ENCODE measurements at places on chromosomes 4 and X.
A peak's percentile ranks its signal among the peaks of the same experiment; 100 is the strongest.

DNA sequence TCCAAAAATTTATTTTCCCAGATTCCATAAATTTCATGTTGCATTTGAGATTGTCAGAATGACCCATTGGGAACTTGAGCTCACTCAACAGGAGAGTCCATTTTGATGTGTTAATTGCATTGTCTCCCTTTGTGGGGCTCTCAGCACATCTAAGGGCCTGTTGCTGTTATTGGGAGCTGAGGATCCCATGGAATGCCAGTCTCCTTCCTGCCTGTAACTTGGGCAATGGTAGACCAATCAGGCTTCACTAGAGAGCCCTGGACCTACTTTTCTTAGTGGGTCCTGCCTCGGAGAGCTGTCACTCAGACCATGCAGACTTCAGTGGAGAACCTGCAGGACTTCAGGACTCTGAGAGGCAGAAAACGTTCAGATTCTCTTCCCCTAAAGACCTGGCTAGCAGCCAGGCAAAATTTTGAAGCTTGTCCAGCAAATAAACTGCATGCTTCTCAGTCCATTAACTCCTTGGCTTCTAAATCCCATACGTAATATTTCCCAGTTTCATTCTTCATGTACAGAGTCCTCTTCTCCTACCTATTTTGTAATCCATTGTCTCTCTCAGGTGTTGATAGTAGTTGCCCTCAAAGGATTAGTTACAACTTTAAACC is 25.1 kb downstream of the OCRL start:
- DNase-seq: no peak

- DNase-seq: no peak
Observed at GRCh38 chr4:172758586-172759340, 409.8 kb upstream of the GALNT7 start.

GRCh38 chr4:7538518-7538917 is 103.8 kb upstream of the PSAPL1 start:
- no peak for DNase-seq

- DNase-seq: no peak
Observed at GRCh38 chrX:53087388-53087831, 5.2 kb downstream of the TSPYL2 start.

DNA sequence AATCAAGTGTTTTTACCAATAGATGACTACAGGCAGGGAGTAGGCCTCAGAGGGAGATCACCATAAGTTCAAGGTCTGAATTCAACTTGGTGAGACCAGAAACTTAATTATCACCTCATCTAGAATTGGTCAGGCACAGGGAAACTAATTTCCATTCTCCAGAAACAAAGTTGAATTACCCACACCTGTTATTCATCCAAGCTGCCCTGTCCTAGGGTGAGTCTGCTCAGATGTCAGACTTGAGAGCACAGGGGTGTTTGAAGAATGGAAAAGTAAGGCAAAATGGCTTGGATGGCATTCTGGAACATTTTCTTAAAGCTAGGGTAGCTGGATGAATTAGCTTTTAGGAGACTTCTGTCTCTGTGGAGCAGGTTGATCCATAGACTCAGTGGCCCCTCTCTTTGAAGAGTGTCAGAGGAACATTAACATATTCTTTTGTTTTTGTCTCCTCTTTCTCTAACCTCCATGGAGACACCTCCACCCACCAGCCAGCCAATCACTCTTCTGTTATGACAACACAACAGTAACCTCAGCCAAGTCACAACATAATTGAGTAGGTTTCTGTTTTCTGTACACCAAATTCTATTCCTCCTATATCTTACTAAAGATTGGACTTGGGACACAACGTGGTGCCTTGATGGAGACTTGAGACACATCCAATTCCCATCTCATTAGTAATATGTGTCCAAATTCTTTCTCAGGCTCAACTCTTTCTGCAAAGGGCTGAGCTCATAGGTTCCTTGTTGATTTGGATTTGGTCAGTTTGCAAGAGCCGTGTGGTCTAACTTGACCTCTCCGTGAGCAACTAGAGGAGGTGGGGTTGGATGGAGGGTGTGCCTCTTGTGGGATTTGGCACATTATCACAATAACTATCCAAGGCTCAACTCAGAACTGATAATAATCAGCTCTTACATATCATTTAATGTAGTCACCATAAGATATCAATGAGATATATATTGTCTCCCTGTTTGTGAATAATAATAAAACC is 45.1 kb downstream of the VSIG4 start:
- DNase-seq: no peak

- DNase-seq: no peak
Observed at GRCh38 chr4:181524499-181524898, 718.7 kb upstream of the TENM3 start.

DNA sequence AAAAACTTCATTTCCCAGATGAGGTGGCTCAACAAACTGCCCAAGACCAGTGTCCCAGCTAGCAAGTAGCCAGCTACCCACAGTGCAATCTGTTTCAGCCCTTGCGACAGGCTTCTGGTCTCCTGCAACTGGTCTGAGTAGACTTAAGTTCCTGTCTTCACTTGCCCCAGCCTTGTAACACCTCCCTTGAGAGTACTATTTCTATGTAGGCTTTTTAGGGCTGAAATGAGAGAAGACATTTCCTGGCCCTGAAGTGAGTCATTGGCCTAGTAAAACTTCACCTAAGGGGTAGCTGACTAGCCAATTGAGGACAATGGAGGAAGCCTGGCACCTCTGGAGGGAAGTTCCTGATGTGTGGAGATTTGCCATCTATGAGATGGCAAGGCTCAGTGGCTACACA is 80.1 kb upstream of the STIM2 start:
- DNase-seq: no peak

DNA sequence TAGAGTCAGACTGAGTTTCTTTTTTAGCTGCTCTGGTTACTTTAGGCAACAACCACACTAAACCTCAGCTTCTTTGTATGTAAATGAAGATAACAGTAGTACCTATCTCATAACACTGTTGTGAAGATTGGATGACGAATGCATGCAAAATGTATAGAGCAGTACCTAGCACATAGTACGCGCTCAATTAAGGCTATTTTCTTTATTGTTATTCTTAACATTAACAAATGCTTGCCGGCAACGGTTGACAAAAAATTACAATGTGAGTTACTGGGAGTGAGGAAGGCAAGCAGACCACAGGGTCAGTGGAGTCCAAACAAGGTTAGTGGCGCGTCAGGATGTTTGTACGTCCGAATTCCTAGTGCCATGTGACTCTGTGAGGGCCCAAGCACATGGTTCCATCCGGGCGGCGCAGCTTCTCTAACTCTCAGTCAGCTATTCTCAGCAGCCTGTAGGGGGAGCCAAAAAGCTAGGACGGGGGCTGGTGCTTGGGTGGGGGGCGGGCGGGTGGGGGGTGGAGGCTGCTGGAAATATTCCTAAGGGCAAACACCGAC is 821 bp upstream of the NALF2 start:
- no peak for DNase-seq

- DNase-seq: no peak
Observed at GRCh38 chr4:171117457-171117856, 695.7 kb upstream of the GALNTL6 start.

DNA sequence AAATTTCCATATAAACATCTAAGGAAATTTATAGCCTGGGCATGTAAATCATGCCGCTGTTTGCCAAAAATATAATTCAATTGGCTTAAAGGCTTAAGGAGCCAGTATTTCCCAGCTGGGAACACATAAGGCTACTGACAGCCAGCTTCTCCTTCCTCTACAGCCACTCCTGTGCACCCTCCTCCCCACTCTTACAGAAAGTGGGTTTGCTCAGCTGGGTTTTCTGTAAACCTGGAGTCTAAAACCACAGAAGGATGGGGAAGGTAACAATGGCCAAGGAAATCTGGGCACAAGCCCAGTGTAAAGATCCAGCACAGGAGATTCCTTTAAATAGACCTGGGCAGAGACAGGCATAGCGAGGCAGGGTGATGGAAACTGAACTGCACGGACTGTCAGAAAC is 18.5 kb downstream of the ACSL1 start:
- no peak for DNase-seq

DNA sequence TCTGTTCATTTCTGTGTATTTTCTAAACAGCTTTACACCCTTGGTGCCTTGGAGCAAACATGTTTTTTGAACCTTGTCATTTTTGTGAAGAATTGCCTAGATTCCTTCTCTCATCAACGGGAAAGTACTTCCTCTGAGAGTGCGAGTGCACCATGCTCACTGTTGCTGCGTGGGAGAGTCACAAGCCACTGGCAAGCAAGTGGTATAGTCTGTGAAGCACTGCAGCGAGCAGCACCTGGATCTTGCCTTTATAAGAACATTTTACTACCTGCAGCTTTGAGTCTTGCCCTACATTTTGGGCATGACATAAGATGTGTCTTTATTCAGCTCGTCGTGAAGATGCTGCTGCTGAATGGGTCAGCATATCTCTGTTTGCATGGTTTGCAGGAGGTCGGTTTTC is 44.9 kb downstream of the HADH start:
- no peak for DNase-seq

- no peak for DNase-seq
Observed at GRCh38 chr4:37812713-37813112, 13.8 kb upstream of the PGM2 start.

DNA sequence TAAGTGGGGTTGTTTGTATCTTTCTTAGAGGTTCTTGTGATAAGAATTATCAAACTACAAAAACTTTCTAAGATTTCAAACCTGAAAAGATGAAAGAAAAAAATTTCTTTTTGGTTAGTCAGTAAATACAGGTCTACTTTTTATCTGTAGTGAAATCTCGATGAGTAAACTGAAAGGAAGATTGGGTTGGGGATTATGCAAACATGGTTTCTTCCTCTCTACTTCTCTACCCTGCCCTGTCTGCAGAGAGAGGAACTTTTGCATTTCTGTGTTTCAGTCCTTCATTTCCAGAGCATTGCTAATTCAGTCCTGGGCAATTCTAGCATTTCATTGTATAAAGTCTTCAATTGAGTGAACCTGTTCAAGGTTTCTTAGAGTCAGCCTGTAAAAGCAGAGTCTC is 51.6 kb upstream of the IL2 start:
- no peak for DNase-seq

DNA sequence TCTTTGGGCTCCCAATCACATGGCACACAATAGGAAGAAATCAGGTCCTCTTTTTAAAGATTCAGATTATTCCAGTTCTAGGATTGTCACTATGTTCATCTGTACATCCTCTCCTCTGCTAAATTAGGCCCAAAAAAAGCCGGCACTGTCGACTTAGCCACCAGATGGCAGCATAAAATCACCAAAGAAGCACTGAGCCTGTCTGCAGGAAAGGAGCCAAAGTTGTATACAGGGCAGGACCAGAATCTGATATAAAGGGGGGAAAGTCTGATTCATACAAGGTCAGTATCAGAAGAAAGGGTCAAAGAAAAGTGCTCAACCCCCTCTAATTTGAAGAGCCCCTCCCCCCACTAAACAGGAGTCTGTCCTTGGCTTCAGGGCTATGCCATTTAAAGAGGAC is 292.5 kb downstream of the CHIC1 start:
- DNase-seq: peak; percentile 64

GRCh38 chr4:159240046-159240445 is 137.2 kb downstream of the RAPGEF2 start:
- DNase-seq: no peak

- DNase-seq: no peak
Observed at GRCh38 chr4:67638136-67638535, 62.8 kb downstream of the UBA6 start.

DNA sequence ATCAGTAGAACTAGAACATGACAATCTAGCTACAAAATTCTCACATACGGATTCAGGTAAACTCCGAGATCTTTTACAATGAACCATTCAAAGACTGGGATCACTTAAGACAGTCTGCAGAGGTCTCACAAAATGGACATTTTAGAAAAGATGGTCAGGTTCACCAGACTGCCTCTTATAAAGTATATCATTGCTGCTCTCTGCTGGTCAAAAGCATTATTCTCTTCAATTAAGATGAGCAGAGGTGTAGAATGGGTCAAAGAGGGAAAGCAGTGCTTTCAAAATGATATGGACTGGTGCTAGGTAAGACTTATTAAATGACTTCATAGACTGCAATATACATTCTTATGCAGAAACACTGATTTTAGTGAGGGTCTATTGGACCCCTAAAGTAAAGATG is 434.7 kb downstream of the PACRGL start:
- DNase-seq: peak; percentile 2

DNA sequence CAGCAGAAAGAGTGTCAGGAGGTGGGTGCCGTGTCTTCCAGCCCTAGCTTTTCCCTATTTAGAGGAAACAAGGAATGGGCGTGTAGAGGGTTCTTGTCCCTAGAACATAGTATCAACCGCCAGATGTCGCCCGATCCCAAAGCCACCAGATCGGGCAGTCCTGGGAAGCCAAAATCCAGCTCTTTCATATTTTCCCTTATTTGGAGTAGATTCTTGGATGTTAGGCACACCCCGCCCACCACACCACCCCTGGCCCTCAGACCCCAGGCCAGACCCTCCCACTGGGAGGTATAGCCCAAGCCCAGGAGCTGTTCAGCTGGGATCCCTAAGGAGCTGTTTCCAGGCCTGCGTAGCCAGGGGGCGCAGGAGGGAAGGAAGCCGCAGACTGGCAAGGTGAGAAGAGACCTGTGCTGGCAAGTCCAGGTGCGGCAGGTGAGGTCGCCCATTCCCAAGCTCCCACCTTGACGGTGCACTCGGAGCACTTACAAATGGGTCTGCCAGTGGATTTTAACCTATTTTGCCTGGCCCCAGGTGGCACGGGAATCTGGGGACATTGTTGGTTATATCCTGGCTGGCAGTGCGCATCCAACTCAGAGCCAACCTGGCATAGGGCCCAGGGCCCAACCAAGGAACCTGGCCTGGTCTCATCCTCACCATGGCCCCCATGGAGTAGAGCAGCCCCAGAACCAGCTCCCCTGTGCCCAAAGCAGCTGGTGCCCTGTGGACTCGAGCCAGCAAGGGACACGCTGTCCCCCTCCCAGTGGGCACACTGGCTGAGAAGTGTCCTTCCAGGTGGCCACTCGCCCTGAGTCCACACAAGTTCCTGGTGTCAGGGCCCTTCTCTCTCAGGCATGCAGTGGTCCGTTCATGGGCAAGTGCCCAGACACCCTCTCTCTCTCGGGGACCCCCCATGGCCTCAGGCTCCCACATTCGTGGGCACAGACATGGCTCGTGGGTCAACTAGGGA is 811 bp downstream of the FLNA start:
- no peak for DNase-seq

DNA sequence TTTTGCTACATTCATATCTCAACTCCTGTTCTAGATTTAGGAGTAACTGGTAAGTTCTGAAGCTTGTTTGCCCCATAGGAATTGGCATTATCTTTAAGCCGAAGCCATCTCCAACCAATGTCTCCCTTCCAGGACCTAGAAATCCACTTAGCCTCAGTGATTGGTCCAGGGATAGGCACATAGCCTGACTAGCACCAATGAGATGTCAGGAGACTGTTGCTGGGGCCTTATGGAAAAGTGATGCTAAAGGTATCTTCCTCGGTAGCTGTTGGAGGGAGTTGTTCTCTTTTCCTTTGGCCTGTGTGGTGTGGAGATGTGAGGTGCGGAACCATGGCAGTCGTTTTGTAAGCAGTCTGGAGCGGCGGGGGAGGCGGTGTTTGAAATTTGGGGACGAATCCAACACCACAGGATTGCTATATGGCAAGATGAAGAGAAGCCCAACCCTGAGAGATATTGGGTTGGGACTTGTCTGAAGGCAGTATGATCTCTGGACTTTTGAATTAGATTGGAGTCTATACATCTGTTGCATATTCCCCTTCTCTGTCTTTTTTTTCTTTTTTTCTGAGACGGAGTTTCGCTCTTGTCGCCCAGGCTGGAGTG is 109.8 kb upstream of the ATP6AP2 start:
- DNase-seq: no peak

Measured in effector memory CD8-positive, alpha-beta T cell (primary cell).